Activated CD4-positive, alpha-beta T cell treated with anti-CD3 and anti-CD28 coated beads, Interleukin-2, amount 50 U/mL, for 1 hour (primary cell): ENCODE measurements at places on chromosomes 7 and 10.

DNA sequence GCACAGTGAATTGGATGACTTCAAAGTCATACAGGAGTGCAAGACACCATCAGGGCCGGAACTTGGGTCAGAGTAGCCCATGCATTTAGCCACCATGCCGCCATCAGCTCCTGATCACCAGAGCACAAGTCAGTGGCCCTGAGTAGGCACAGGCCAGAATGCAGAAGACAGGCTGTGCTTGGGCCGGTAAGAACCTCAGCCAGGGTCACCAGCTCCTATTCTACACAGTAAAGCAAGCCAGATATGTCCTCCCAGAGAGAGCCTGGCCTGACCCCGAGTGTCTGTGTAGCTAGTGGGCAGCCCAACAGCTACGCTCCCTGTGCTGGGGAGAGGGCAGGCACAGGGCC, 44.5 kb upstream of the COL13A1 start:
- no peak for DNase-seq

- no peak for DNase-seq
Measured at GRCh38 chr7:68622500-68622899, 975.8 kb upstream of the AUTS2 start.

DNA sequence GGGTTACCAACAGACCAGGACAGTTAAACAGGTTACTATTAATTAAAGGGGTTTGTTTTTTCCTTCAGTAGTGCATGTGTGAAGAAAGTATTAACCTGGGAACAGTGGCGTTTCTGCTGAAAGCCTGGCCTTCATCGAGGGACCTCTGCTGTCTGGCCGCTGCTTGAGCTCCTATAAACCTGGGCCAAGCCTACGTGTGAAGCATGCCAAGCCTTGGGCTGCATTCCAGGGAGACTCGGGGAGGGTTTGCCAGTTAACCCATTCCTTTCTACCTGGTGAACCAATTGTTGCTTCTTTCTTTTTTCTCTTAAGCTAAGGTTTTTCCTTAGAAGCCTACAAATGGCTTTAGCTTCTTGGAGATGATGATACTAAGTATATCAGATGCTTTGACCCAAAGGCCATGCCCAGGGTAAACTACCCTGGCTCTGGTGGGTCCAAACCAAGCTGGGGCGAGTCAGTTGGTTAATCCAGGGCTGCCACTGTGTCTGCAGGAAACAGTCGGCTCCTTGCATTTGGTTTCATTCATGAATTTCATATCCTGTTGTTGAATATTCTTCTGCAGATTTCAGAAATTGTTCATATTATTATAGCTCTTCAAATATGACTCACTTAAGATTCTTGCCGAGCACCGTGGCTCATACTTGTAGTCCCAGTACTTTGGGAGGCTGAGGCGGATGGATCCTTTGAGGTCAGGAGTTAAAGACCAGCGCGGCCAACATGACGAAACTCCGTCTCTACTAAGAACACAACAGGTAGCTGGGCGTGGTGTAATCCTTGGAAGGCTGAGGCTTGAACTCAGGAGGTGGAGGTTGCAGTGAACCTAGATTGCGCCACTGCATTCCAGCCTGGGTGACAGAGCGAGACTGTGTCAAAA, 23.8 kb downstream of the PFKP start:
- DNase-seq: no peak

- no peak for DNase-seq
Measured at GRCh38 chr7:106562711-106563366, 98.1 kb downstream of the CCDC71L start.

DNA sequence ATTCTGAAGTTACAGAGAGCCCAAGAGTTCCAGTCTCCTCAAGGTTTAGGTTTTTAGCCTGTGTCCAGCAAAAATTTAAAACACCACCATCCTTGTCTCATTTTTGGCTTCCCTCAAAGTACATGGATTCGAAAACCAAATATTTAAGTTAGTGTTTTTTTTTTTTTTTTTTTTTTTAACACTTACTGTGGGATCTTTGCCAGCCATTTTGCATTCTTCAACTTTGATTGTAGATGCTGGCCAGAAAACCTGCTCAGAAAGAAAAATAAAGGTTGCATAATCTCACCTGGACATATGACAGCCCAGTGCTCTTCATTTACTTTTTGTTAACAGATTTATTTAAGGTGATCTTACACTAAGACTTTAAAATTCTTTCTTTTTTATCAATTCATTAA, 91.6 kb downstream of the SEMA3C start:
- no peak for DNase-seq

DNA sequence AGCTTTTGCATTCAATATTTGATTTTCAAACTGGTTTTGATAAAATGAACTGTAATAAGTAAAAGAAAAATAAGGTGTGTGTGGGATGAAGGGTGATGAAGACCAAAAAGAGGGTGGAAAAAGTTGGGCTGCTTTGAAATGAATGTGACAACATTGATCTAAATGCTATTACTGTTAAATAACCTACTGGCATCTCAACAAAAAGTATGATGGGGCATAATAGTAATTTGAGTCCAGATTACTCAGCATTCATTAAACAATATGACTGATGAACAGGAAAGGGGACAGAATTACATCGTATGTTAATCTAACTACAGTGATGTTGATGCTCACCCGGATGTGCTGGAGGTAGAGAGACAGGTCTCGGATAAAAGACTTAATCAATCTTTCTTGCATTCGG, 112.2 kb downstream of the ABCC2 start:
- DNase-seq: no peak

DNA sequence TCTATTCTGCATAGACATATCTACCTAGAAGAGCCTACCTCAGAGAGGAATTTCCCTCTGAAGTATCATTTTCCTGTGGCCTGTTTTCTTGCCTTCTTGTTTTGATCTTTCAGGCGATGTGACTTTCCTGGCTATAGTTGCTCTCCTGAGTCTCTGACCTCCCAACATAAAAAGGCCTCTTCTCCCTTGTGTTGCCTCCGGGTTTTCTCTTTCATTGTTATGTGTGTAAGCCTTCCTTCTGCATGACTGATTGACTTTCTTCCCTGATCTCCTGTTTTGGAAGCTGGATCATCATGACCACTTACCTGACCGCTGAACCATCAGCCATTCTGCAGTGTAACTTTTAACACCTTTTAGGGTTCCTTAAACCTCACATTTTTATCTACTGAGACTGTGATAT, 441.5 kb upstream of the ETV1 start:
- no peak for DNase-seq

- no peak for DNase-seq
Measured at GRCh38 chr7:95213809-95214492, 110.4 kb downstream of the PON1 start.

DNA sequence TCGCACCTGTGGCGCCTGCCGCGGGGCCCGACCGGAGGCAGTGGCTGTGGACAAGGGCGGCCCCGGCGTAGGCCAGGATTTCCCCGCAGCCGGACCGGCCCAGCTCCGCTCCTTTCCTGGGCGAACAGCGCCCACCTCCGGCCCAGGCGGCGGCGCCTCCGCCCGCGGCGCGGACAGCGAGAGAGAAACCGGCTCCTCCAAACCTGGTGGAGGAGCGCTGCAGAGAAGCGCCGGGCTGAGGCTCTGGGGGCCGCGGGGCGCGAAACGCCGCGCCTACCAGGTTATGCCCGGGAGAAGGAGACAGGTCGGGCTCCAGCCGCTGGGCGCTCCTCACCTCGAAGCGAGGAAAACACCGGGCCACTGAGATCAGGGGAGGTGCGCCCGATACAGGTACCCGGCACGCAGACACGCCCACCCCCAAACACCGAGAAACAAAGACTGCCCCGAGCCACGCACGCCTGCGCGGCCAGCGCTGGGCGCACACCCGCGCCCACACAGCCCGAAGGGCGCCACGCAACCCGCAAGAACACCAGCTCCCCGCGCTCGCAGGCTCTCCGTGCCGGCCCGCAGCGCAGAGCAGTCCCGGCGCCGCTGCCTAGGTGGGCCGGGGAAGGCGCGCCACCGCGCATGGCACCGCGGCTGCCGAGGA, 3.3 kb downstream of the GRID1 start:
- no peak for DNase-seq

DNA sequence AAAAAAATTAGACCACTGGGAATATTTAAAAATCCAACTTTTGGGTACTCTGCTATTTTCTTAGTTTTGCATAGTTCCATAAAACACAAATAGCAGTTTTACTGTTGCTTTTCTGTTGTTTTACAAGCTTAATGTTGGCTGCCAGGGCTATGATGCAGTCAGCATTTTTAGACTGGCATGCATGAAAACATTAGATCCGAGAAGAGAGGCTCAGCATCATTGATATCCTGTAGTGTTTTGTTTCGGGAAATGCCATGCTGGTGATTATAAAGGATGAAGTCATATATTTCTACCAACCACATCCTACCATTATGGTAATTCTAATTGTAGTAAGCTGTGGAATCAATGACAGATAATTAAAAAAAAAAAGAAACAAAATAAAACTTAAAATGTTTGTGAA, 104.6 kb downstream of the MBL2 start:
- DNase-seq: no peak

GRCh38 chr10:126844406-126844805, 60.8 kb upstream of the DOCK1 start:
- no peak for DNase-seq

GRCh38 chr7:104943502-104944343, 70.3 kb upstream of the KMT2E start:
- DNase-seq: peak; percentile 70

- no peak for DNase-seq
Measured at GRCh38 chr10:127462643-127463295, 86.3 kb upstream of the NPS start.

- no peak for DNase-seq
Measured at GRCh38 chr7:74655768-74656440, 1.6 kb upstream of the GTF2I start.

DNA sequence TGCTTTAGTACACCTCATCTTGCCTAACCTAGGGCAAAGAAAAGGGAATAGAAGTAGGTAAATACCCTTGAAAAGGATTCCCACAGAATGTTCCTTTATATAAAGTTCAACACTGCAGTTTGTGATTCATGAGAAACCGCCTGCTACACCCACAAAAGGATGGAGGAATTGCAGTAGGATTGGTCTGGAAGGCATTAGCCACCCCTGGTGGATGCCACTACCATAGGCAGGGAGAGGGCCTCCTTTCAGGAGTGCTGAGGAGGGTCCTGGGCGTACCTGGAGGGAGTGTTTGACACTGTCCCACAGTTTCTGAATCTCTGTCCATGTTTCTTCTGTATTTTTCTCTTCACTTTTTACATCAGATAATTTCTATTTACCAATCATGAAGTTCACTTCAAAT, 221.8 kb upstream of the TMEM72 start:
- no peak for DNase-seq

DNA sequence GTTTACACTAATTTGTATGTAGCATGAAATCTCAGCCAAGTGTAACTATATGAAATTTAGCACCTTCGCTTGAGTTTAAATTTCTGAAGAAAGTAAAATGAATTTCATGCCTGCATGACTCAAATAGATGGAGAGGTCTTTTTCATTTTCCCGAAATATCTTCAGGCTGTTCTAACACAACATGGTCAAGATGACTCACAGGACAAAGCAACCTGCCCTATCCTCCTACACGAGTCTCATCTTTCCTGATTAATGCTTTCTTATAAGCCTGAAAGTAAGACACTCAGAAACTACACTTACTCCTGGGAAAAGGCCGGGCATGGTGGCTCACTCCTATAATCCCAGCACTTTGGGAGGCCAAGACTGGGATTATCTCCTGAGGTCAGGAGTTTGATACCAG, 41.2 kb downstream of the CH25H start:
- DNase-seq: no peak

DNA sequence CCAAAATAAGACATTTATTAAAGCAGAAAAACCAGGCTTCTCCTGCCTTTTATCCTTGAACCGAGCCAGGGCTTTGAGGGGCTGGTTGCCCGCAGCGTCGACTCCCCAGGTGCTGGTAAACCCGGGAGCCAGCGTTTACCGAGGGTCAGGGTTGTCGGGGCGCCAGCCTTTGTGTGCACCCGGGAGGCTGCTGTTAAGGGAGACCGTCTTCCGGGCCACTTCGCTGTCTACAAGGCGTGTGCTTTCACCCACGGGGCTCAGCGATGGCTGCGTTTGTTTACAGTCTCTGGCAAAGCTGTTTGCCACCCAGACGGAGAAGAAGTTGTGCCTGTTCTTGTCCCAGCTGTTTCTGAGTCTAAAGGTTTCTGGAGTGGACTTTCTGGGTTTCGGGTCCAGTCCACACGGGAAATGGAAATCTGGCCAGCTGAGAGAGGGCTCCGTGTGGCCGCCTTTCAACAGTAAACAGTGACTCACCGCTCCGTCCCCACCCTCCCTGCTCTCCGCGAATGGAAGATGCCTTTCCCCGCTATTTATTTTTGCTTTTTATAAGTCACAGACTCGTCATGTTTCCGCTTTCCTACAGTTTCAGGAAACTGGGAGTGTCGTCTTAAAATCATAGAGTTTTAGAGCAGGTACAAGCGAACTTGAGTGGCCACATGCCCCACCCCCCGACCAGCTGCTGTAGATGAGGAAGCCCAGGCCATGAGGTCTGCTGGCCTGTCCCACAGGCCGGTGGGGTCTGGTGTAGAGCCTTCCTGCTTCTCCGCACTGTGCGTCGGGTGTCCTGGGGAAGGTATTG, 2.2 kb downstream of the MAFK start:
- DNase-seq: peak; percentile 64

DNA sequence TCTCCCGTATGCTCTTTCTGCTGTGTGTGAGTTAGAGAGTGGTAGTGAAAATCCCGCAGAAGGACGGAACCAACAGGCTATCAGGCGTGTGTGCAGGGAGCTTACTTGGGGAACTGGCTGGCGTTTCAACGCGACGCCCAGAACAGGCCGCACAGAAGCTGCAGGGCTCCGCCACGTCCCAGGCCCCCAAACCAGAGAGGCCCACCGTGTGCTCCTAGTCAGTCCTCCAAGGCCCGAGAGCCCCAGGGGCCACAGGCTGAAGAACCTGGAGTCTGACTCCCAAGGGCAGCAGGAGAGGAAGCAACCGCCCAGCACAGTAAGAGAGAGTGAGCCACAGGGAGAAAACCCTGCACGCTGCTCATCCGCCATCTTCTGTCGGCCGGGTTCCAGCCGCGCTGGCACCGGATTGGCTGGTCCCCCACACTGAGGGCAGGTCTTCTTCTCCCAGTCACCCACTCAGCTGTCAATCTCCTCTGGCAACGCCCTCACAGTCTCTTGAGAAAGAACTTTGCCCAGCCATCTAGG, 730.6 kb upstream of the VSTM2A start:
- DNase-seq: no peak

DNA sequence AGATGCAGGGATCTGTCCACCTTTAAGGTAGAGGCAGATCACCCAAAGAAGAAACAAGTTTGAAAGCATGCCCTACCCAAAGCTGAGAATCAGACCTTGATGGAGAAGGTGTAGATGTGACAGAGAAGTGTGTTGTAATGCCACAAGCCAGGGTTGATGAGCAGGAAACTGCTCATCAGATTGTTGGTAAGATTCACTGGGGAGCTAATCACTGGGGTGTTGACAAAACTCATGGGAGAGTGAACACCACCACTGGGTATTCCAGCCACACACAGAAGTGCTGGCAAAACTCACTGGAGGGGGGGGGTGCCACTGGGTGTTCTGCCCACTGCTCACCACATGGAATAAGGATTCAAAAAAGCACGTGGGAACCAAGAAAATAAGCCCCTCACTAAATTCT, 95.2 kb downstream of the IQUB start:
- DNase-seq: no peak
